Hematopoietic multipotent progenitor cell treated with erythropoietin and hydrocortisone succinate and interleukin-3 and kit ligand, for 6 days (in vitro differentiated cells): ENCODE measurements at places on chromosomes 3 and 15.

GRCh38 chr15:98966091-98966787 lies 41.4 kb downstream of the PGPEP1L start:
- DNase-seq: no peak

DNA sequence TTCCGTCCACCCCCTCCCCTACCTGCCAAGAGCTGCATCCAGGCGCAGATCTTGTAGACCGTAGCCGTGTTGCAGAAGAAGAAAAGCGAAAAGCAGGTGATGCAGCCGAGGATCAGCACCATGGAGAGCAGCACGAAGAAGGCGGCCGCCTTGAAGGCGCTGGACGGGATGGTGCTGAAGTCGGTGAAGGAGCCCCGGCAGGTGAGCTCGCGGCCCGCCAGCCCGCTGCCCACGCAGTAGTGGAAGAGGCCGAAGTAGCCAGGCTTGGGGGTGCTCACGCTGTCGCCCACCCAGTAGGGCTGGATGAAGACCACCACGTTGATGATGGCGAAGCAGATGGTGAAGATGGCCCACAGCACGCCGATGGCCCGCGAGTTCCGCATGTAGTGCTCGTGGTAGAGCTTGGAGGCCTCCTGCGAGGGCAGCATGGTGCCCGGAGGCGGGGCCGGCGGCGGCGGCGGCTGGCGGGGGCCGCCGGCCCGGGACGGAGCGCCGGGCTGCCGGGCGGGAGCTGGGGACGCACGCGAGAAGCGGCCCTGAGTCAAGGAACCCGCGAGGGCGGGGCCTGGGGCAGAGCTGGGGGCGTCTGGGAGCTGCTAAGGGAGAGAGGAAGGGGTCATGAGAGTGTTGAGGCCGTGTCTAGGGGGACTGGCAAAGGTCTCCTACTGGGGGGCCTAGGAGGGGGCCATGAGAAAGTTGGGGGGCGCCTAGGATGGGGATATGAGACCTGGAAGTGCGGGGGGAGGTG lies 1.2 kb downstream of the LHFPL4 start:
- peak; percentile 81 for DNase-seq

DNA sequence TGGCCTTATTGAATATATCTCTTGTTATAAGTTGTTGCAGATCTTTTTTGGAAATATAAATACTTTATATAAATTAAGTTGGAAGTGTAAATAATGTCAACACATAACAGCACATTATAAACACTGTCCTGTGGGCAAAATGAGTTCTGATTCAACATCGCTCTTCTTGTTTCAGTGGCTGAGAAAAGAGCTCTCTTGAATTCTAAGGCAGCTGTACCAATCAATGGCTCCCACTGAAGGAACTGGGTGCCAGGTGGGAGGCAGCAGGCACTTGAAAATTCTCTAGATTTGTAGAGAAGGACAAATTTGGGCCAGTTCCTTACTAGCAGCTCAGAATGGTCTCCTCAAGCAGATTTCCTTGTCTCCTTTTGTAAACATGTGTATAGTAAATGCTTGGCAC lies 45.6 kb downstream of the CHST2 start:
- DNase-seq: no peak

- no peak for DNase-seq
Observed at GRCh38 chr15:25844076-25844475, 19.1 kb downstream of the ATP10A start.

DNA sequence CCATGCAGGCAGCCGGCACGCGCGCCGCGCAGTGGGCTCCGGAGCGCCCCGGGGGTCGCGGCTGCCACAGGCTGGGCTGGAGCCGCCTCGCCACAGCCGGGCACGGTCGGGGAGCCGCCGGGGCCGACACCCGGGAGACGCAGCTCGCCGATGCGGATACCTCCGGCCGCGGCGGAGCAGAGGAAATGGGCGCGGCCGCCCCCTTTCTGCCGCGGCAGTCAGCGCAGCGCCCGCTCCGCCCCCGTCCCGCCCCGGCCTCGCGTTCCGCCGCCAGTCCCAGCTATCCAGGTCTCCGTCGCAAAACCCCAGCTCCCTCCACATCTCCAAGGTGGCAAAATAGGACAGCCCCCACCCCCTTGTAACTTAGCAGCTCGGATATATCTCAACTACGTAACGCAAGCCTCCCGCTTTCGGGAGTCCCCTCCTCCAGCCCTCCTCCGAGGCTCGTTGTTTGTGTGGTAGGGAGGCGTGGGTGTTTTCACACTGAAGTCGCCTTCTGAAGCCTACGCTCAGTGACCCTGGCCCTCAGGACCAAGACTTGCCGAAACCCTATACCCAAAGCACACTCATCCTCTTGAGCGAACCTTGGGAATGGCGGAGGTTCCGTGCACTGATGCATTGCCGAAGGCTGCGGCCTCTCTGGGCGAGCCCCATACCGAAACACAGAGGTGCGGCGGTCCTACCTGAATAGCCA lies at the start of gene SH3BP5:
Gene SH3BP5 (minus strand): TSS at position 182 of the 694 bp plus-strand sequence. CDS start 178 bp downstream, at position 4.
- DNase-seq: peak; percentile 76

GRCh38 chr3:56137415-56137814 lies 330.9 kb downstream of the ERC2 start:
- no peak for DNase-seq

DNA sequence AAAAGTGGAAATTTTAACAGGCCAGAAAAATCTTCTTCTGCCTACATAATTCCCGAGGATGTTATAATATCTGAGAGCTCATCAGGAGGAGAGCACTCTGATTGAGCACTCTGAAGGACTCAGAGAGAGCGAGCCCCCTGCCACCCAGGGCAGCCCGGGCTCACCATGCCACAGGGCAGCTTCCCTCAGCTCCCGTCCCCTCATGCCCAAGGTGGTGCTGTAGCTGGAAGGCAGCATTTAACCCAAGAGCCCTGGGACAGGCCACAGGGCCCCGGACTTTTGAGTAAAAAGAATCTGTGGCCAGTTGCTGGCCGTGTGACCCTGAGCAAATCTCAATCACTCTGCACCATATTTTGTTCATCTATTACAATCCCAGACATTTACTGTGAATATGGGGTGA lies 23.5 kb upstream of the RAD18 start:
- no peak for DNase-seq

- DNase-seq: no peak
Observed at GRCh38 chr3:116667791-116668190, 41.8 kb upstream of the TUSC7 start.

DNA sequence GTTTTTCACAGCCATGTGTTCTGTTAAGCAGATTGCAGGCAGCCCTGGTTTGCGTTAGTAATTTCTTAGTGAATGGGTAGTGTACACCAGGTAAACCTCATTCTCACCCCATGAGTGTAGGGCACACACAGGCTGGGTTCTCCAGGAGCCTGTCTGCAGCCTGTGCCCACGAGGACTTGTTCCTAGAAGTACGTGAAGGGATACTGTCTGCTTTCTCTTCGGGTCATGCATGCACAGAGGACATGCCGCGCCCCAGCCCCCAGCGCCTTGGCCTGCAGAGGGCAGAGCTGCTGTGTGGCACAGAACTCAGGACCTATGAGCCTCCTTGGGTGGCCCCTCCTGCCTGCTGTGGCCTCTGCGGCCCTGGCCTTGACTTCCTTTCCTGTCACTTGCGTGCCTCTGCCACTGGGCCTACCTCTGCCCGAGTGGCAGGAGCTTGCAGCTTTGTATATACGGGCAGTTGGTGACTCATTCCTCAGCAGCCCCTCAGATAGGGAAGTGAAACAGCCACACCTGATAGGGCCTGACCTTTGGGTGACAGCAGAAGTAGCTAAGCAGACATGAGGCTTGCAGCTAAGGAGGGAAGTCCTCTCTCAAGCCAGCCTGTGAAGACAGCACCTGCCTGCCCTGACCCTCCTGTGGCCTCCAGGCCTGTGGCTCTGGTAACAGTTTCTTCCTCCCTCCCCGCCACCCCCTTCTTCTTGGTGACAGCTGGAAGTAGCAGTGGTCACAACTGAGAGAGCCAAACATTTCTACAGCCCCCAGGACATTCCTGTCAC lies 19.5 kb downstream of the PPCDC start:
- DNase-seq: peak; percentile 96

DNA sequence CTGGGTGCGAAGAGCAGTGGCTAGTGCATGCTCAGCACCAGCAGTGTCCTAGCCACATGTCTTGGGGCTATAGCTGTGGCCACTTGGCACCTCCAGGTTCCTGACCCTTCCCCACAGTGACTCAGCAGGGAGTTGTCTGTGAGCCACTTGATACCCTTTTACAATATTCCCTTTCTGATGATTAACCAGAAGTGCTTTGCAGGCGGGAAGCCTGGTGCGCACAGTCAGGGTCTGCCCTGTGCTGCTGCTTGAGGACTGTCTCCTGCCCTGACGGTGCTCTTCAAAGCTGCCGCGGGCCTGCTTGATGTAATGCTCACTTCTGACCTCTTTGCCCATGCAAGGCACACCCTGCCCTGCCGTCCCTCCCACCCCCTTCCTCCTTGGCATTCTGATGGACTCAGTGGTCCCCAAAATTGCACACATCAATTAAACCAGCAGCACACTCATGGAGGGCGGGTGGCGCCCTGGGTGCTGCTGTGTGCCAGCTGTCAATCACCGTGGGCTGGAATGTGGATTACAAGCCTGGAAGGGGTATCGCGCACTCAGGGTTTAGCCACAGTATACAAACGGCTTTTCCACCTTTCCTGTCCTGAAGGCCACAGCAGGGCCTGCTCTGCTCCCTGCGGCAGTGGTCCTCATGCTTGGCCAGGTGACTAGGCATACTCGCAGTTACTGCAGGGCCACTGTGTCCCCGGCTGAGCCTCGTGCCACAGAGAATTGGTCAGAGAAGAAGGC lies 40.9 kb upstream of the PCSK6 start:
- DNase-seq: no peak

GRCh38 chr15:55827204-55827603 lies 84.3 kb upstream of the PRTG start:
- DNase-seq: no peak

DNA sequence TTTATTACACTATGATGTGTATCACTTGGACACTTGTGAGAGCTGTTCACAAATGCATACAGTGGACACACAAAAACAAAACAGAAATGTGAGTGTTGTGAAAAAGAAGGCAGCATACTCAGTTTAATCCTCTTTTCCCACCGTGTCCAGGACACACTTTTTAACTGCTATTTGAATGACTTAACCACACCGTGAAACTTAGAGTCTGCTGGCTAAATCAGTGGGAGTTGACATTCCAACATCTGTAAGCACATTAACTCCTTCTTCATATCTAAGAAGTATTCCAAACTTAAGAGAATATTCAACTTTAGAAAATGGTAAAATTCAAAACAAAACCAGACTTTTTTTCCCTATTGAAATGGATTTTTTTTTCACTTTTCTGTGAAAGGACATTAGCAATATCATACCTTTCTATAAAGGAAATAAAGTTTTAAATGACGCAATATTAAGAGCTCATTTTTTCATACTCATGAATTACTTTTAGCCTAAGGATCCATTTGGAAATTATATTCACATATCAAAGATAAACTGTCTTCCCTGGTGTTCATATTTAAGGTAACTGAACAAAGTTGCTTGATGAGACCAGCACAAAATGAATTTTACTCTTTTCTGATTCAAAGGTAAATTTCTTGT lies 316.6 kb downstream of the RBMS3 start:
- no peak for DNase-seq

DNA sequence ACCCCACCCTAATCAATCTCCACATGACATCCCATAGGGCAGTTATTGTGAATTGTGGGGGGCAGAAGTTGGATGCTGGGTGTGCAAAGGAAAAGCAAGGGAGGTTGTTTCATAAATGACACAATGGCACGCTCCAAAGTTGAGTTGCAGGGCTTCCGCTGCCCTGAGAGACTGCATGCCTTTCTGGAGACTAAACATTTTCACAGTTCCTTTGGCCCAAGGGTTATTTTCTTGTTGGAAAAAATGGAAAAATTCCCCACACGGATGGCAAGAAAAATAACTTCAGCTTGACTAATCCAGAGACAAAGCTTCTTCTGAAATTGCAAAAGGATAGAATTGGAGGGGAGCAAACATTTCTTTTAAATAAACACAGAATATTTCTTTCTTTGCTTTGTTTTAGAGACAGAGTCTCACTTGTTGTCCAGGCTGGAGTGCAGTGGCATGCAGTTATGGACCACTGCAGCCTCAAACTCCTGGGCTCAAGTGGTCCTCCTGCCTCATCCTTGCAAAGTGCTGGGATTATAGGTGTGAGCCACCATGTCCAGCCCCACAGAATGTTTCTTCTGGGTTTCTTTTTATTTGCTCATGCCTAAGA lies 19.1 kb upstream of the TPM1 start:
- no peak for DNase-seq

DNA sequence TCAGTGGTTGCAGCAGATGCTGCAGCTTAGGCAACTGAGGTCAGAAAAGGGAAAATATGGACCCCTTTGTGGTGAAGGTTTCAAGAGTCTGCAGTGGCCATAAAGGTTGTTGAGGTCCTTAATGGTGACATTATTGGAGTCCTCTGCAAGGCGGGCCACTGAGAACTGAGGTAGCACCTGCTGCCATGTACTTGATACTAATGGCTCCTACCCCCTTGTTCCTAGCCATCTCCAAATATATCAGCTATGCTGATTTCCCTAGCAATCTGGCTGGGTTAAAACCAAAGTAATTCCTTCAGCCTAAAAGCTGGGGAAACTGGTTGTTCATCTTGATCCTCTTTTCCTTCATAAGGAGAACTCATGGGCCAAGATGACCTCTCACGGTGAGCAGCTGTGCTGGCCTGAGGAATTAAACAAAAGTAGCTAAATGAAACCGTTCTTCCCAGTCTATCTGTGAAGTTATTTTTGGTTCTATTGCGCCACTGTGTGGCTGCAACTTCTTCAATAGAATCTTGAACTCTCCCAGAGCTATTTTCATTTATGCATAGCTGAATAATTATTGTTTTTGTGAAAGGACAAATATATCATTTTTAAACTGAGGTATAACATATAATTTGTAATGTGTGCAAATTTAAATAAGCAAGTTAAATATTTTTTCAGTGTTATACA lies 76.1 kb upstream of the PLSCR4 start:
- peak; percentile 63 for DNase-seq

- peak; percentile 73 for DNase-seq
Observed at GRCh38 chr3:150786791-150787190, 23.8 kb upstream of the SIAH2 start.

- DNase-seq: no peak
Observed at GRCh38 chr3:36318621-36319200, 61.6 kb upstream of the STAC start.

GRCh38 chr3:54432975-54433374 lies 310.6 kb downstream of the CACNA2D3 start:
- DNase-seq: no peak

- no peak for DNase-seq
Observed at GRCh38 chr3:115251509-115251908, 104.4 kb upstream of the ZBTB20 start.

- peak; percentile 83 for DNase-seq
Observed at GRCh38 chr3:72938471-72939265, 50.8 kb downstream of the GXYLT2 start.

DNA sequence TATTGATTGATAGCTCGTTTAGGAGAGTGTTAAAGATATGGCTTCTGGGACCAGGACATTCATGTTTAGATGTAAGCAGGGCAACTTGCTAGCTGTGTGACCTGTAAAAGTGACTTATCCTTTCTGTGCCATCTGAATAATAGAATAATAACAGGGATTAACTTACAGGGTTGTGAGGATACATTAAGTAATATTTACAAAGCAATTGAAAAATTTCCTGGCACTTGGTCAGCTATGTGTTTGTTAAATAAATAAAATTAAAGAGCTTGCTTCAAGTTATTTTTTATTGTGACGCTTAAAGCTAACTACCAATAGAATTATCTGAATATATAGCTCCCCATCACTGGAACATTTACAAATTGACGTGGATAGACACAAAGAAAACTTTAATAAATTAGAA lies 287.9 kb upstream of the CDIN1 start:
- DNase-seq: no peak
